ENCODE measurements at places on chromosomes 16 and 17.

GRCh38 chr16:69619514-69619913 lies 53.7 kb downstream of the NFAT5 start:
- DNase-seq = no peak

DNA sequence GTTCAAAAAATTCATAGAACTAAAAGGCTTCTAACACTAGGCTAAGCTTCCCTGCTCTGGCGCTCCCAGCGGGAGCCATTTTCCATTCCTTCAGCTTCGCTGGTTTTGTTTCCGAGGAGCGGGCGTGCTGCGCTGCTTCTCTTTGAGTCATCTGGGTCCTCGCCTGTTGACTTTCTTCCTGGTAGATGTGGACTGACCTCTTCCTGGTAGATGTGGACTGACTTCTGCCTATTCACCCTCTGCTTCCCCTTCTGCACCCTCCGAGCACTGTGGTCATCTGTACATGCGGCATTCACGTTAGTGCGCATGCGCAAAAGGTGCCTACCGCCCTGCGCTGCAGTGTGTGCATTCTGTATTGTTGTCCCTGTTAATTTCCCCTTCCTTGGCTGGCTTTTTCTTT lies 40.8 kb upstream of the SEC14L1 start:
- no peak for DNase-seq

DNA sequence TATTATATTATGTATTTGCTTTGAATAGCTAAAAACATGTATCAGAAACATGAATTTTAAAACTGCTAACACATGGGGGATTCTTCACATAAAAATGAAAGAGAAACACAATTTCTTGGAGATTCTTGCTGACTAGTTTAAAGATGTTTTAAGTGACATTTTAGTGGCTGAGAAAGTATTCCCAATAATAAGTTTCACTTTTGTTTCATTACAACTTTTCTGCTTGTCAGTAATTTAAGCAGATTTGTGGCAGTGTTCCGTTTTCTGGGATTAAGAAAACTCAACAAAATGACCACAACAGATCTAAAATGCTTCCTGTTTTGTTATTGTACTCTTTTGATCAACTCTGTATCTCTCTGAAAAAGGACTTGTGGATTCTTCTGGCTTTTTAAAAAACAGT lies 75.9 kb downstream of the NLK start:
- DNase-seq = no peak

- DNase-seq = no peak
These were observed 454.9 kb downstream of the SOX9 start for GRCh38 chr17:72575542-72576233.

DNA sequence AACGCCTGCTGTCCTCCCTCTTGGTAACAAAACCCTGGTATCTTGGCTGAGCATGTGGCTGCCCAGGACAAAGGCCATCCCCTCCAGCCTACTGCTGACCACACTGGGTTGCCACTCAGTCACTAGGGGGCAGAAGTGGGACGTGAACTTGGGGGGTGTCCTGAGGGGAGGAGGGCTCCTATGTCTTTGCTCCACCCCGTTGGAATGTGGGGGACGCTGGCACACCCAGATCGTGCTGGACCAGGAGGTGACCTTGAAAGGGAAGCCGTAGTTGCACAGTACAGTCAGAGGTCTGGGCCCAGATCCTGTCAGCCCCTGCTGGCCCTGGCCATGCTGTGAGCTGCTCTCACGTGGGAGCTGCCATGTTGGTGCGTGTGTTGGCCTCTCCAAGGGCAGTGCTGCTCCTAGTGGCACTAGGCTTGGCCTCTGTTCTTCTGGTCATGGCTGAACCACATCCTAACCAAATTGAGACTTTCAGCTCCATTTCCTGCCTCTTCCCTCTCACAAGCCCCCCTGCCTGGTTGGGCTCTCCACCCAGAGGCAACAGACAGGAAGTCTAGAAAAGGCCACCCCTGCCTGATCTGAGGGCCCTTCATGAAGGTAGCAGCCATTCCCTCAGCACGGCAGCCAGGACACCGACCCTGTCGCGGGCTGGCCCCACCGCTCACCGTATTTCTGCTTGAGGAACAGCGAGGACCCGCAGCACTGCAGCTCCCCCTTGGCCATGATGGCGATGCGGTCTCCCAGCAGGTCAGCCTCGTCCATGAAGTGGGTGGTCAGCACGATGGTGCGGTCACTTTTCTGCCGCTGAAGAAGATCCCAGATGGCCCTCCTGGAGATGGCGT lies 29.0 kb upstream of the RNPS1 start:
- no peak for DNase-seq

- DNase-seq = peak; percentile 15
These were observed at the start of gene CHST6 for GRCh38 chr16:75495076-75495674. Gene CHST6 (minus strand): TSS chr16:75495441. CDS start chr16:75479828, 15,613 bp downstream.

GRCh38 chr17:21505819-21506815 lies 130.0 kb downstream of the KCNJ12 start:
- no peak for DNase-seq

- DNase-seq = no peak
These were observed 237.6 kb downstream of the SOX9 start for GRCh38 chr17:72358465-72358864.

DNA sequence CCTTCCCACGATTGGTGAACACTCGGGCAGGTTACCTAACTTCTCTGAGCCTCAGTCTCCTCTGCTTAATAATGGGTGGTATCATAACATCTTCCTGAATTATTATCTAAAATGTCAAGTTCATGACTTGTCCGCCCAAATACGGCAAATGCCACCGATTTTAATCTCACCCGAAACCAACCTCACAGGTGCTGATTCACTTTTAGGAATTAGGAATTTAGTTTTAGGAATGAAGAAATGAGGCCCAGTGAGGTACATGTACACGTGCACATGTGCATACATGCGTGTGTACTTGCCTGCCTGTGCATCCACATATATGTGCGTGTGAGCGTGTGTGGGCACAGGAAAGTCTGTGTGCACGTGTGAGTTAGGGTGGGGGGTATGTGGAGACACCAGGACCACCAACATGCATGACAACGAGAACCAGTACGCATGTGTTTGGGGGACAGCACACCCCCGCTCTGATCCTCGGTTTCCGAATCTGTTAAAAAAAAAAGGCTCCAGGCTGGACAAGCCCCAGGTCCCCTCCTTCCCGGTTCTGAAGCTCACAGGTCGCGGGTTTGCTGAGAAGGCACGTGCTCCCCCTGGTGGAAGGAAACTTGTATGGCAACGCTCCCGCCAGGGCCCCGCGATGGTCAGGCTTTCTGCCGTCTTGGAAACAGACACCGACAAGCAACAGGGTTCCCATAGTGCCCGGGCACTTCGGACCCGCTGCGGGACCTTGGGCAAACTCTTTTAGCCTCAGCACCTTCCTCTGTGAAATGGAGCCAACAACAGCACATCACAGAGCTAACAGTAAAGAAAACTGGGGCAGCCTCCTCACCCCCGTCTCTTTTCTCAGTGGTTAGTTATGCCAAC lies 219.2 kb downstream of the RBFOX3 start:
- peak; percentile 27 for DNase-seq

DNA sequence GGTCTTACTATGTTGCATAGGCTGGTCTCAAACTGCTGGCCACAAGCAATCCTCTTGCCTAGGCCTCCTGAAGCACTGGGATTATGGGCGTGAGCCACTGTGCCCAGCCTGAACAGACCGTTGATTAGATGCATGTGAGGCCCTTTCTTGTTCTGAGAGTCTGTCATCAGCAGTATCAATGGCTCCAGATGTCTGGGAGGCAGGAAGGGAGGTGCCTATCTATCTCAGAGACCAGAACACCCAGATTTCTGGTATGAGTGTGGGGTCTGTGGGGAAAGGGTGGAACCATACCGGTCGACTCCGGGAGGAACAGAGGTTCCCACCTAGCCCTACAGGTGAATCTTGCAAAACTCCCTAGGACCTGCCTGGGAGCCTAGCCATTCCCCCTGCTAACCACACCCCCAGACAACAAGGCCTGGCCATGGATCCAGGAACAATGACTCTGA lies 71.7 kb downstream of the PRKCB start:
- no peak for DNase-seq

DNA sequence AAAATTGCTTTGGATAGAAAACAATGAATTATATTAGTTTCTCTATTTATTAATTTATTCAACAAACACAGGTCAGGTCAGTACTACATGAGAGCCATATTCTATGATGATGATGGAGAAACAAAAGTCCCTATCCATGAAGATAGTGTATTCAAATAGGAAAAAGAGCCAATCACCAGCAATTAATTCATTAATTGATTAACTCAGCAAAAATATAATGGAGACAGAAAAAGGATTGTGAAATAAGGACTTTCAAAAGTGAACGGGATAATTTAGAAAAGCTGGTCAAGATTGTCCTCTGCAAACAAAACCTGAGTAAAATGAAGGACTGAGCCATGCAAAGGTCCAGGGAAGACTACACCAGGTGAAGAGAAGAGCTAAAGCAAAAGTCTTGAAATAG lies 1517.7 kb upstream of the CDH8 start:
- no peak for DNase-seq

DNA sequence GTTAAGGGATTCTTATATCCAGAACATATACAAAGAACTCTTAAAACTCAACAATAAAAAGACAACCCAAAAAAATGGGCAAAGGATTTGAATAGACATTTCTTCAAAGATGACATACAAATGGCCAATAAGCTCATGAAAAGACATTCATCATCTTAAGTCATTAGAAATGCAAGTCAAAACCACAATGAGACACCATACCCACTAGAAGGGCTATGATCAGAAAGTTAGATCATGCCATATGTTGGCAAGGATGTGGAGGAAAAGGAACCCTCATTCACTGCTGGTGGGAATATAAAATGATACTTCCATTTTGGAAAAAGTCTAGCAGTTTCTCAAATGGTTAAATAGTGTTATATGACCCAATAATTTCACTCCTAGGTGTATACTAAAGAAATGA lies 9.4 kb downstream of the PLD6 start:
- no peak for DNase-seq

- no peak for DNase-seq
These were observed 39.4 kb downstream of the TBC1D16 start for GRCh38 chr17:79996291-79996690.

- no peak for DNase-seq
These were observed 82.4 kb downstream of the PLCG2 start for GRCh38 chr16:81861503-81861902.

DNA sequence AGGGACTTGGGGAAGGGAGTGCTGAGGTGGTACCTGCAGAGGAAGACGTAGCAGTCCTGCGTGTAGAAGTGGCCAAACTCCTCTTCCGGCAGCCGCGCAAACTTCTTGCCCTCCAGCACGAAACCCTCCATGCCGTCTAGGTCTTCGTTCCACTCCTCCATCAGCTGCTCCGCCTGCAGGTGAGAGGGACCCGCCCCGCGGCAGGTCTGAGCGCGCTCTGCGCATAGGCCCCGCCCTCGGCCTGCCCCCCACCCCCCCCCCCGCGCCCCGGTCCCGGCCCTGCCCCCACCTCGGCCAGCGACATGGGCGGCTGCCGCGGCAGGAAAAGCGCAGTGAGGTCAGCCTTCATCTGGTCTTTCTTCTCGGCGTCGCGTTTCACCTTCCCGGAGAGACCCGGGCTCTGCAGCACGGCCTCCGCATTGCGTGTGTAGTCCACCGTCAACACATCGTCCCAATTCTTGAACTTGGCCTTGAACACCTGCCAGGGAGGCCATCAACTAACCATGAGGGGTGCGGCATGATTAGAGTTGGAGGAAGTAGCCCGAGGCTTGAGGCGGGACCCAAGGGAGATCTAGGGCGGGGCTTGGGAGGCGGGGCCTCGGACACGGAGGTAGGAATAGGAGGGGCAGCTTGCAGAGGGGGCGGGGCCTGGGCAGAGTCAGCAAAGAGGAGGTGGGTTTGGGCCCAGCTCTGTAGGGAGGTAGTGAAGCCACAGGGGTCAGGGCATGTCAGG lies 11.5 kb downstream of the FLII start:
- peak; percentile 34 for DNase-seq

DNA sequence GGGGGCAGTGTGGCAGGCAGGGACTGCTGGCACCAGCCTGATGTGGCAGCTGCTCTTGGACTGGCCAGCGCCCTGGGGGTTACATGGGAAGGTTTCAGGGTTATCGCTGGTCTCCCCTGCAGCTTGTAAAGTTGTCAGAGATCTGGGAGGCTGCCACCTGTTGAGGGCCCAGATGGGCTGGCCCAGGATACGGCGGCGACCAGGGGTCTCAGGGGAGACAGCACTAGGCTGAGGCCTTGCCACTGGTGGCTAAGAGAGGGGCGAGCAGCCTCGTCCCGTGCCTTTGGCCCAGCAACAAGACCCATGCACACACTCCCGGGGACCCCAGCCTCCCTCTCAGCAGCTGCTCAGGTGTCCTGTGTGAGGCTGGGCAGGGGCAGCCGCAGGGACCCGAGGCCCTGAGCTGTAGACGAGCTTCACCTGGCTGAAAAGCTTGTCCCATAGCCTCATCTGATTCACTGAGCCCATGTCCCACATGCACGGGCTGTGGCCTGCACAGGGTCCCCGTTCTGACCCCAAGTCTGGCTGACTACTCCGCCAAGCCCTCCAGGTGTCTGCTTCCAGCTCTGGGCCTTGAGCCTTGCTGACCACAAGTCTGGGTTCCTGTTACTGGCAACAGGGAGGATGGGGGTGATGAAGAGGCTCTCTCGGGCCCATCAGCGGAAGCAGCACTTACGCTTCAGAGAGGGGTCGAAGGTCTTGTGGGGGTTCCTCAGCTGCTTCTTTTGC lies 6.2 kb downstream of the DUS1L start:
- DNase-seq = no peak

DNA sequence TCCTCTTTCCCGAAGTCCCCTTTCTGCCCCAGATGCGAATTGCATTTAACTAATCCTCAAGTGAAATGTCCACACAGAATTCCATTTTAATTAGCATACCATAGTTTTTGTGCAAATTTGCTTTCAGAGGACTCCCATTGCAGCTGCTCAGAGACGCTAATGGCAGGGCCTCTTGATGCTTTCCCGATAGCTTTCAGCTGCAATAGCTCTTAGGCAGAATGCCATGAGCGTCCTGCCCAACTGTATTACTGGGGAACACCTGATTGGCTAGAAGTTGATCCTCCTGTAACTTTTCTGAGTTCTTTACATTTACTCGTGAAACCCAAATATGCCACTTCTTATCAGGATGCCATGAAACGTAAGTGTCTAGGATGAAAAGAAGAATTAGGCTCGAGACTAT lies 203.0 kb downstream of the UTP18 start:
- DNase-seq = no peak

GRCh38 chr17:68489919-68490318 lies 22.3 kb upstream of the PRKAR1A start:
- DNase-seq = no peak
